ENCODE measurements at places on chromosomes 12 and 14.

DNA sequence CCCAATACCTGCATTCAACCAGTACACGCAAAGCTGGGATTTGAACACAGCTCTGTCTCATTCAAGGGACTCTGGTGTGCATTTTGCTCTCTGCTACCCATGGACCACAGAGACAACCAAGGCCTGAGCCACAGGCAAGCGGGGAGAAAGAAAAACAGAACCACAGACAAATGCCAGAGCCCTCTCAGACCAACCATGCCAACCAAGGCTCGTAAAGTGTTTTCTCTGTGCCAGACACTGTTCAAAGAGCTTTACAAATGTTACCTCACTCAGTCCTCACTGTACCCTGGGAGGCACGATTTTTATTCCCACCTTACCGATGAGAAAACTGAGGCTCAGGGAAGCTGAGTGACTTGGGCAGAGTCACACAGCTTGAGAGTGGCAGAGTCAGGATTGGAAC, 32.4 kb upstream of the EML1 start:
- no peak for DNase-seq

DNA sequence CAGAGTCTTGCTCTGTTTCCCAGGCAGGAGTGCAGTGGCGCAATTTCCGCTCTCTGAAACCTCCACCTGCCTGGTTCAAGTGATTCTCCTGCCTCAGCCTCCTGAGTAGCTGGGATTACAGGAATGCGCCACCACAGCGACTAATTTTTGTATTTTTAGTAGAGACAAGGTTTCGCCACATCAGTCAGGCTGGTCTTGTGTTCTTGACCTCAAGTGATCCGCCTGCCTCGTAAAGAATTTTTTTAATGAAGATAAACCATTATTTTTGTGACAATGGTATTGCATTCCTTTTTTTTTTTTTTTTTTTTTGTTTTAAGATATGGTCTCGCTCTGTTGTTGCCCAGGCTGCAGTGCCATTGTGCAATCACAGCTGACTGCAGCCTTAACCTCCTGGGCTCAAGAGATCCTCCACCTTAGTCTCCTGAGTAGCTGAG, 25.8 kb downstream of the ACVR1B start:
- peak; percentile 41 for DNase-seq

GRCh38 chr14:105475269-105476096, 862 bp downstream of the CRIP2 start:
- peak; percentile 38 for DNase-seq

DNA sequence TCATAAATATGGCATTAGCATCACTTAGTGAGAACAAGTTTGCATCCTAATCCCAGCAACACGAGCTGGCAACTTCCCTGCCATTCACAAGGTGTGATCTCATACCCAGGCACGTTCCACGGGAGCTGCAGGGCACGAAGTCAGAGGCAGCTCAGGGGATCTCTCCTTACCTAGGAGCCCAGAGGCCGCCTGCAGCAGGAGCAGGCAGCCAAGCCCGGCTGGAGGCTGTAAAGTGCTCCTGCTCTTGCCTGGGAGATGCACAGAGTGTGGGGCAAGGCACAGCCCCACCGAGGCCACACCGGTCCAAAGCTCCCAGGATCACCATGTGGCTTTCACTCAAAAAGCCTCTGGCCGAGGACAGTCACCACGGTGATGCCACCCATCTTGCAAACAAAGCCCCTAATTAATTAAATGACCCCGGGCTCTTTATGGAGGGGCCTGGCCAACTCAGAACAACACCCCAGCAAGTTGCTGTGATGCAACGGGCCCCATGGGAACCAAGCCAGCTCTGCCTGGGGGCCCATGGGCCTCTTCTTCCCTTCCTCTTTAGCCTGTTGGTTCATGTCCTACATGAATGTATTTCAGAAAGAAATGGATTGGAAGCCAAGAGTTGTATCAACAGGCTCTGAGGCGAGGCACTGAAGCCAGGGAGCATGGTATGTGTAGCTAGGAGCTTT, 26.5 kb downstream of the NUAK1 start:
- peak; percentile 40 for DNase-seq

- DNase-seq = no peak
These were observed 145.7 kb downstream of the GALC start for GRCh38 chr14:87847216-87847755.

DNA sequence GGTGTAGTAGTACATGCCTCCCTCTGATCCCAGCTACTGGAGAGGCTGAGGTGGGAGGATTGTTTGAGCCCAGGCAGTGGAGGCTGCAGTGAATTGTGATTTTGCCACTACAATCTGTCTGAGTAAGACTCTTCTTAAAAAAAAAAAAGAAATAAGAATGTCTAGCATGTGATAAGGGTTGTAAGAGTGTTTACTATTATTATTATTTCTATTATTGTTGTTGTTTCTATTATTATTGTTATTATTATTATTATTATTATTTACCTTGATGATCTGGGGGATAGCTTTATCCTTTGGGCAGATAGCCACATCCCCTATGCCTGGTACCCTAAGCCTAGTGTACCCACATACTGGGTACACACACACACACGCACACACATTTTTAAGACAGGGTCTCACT, 4.3 kb downstream of the OAS3 start:
- DNase-seq = no peak

GRCh38 chr14:71049435-71050133, 142.3 kb downstream of the PCNX1 start:
- peak; percentile 53 for DNase-seq

- DNase-seq = peak; percentile 97
These were observed 1.9 kb upstream of the RIN3 start for GRCh38 chr14:92511453-92512238.

DNA sequence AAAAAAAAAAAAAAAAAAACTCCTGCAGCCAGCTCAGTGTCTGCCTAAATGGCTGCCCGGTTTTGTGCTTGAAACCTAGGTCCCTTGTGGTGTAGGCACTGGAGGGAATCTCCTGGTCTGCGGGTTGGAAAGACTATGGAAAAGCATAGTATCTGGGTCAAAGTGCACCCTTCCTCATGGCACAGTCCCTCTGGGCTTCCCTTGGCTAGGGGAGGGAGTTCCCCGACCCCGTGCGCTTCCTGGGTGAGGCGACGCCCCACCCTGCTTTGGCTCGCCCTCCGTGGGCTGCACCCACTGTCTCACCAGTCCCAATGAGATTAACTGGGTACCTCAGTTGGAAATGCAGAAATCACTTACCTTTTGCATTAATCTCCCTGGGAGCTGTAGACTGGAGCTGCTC, 14.3 kb downstream of the PTCSC3 start:
- DNase-seq = no peak
